ENCODE measurements at places on chromosomes 12 and 14. TPM values are rescaled to one million over a fixed set of nuclear protein-coding genes. Genes with fewer than 3 reads are reported as not detected.

Gene PLCZ1
- total RNA-seq, result not detected

Gene TPPP2
- total RNA-seq, result not detected

Gene FKBP4
- total RNA-seq, result 58.6 TPM

Gene DLGAP5
- total RNA-seq, result 313 TPM

Gene LRRC10
- total RNA-seq, result not detected

Gene ADCY6
- total RNA-seq, result 22.4 TPM
